Testis (tissue), 5 donors: ENCODE measurements at places on chromosomes 3 and 15.

DNA sequence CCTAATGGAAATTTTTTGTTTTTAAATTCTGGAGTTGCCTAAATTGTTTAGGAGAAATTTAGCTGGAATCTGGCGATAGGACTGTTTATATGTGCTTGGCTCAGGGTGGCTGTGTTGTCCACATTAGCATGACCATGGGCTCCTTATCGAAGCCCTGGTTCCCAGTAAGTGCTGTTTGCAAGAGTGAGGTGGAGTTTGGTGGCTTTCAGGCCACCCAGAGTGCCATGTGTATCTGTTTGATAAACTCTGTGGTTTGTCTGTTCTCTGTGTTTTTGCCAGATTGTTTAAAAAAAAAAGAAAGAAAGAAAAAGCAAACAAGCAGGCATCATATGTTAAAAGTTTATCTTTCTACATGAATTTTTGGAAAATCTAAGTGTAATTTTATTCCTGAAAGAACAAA lies 51.5 kb downstream of the PLCL2 start:
- DNase-seq = no peak

DNA sequence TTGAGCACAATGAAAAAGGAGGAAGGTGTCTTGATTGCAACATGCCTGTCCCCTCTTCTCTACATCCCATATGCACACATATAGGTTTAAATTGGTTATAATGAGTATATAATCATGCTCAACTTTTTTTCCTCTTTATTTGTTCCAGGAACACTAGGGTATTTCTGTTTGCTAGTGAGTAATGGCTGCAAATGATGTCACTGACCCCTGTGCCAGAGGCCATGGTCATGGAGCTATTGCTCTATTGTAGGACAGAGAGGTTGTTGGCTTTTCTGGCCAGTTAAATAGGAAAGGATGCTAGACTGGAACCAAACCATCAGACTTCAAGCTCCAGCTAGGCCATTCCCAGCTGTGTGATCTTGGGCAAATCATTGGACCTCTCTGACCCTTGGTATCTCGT lies 9.6 kb downstream of the ARHGEF3 start:
- peak; percentile 45 for DNase-seq

GRCh38 chr15:70742928-70743327 lies 20.4 kb downstream of the UACA start:
- no peak for DNase-seq

- no peak for DNase-seq
These were observed 6.3 kb downstream of the TIGIT start for GRCh38 chr3:114299941-114300624.

- DNase-seq = no peak
These were observed 49.7 kb downstream of the MINAR1 start for GRCh38 chr15:79481793-79482192.

GRCh38 chr3:141796081-141796888 lies 33.1 kb downstream of the GRK7 start:
- DNase-seq = peak; percentile 55

- DNase-seq = no peak
These were observed 12.8 kb upstream of the SRP14 start for GRCh38 chr15:40051616-40052415.

- peak; percentile 58 for DNase-seq
These were observed 412 bp downstream of the SLC41A3 start for GRCh38 chr3:126083511-126083912.

DNA sequence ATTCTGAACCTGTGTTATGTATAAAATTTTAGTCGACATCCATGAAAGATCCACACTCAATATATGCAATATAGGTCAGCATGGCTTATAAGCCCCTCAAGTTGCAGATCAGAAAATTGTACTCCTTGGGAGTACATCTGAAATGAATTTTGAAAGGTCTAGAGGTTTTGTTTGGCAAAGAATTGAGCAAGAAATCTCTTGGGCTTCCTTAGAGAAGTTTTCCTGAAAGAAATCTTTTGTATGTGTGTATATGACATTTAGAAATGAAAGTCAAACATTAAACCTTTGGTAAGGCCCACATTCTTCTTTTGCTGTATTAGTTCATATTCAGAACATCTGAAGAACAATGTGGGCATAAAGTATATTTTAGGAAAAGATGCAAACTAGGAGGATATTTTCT lies 1006.6 kb downstream of the NAALADL2 start:
- no peak for DNase-seq

DNA sequence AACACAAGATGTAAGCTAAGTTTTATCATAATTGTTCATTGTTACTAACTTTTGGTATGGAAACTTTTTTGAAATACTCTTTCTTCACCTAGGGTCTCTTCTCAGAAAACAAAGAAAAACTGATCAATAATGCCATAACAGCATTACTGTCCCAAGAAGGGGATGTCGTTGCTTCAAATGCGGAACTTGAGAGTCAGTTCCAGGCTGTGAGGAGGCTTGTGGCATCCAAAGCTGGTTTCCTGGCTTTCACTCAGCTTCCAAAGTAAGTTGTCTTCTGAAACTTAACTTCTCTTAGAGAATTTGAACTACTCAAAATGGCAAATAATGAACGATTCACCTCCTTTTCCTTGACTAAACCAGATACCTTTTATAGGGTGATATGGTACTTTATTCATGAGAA lies 39.3 kb downstream of the DNAJC13 start:
- DNase-seq = no peak

- DNase-seq = no peak
These were observed 41.3 kb upstream of the ICE2 start for GRCh38 chr15:60520013-60520824.

GRCh38 chr3:195892105-195893043 lies 16.0 kb downstream of the TNK2 start:
- peak; percentile 65 for DNase-seq

DNA sequence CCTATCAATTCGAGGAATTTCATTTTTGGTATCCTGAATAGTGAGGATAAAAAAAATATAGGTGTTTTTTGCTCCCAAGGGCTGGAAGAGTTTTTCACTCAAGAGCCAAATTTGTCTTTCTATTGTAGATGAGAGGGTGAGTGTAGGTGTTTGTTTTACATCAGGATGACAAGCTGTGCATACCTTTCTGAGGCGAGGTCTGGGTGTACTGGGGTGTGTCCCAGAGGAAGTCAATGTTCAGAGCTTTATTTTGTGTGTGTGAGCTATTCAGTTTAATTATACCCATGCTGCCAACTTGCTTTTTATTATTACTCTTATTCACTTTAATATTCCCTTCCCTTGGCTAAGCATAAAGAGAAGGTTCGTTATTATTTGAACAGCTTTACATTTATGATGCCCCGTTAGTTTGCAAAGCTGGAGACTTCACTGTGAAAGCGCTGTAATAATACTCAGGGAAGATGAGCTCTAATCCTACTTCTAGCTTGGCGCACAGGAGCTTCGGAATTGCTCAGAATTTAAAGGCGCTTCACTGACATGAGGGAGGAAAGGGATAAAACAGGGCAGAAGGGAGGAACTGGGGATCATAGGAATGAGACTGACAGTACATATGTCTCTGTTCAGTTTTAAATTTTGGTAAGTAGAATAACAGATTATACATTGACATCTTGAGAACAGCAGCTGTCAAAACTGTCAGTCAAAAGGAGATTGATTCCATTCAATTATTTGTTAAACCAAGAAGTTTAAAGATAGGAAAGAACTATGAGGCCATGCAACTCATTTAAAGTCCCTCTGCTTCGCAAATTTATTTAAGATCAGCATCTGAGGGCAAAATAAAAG lies 117.7 kb upstream of the TP63 start:
- DNase-seq = no peak

DNA sequence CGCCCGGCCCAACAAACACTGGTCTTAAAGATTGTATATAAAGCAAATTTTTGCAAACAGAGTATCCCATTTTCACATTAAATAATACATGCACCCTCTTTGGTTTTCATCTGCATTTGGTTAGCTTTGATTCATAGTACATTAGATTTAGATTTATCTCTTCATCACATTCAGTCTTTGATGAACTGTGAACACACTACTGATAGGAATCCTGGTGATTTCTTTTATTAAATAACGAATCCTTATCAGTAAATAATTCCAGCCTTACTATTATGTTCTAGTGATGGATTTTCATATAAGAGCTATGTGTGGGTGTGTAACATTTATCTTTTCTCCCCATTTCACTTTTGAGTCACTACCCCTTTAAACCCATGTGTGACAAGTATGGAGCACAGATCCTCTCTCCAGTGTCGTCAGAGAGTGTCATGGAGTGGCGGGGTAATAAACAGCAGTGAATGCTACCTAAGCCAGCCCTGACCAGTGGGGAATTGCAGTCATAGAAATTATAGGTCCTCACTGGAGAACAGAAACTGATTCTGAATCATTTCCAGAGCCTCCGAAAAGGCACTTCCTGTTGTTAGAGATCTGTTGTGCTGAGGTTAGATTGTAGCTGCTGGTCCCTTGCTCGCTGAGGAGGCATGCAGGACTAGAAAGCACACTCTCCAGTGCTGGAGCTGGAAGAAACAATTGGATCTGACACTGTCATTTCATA lies 22.0 kb downstream of the SLC7A14 start:
- no peak for DNase-seq

- DNase-seq = no peak
These were observed 71.5 kb downstream of the RAD18 start for GRCh38 chr3:8891774-8892173.

DNA sequence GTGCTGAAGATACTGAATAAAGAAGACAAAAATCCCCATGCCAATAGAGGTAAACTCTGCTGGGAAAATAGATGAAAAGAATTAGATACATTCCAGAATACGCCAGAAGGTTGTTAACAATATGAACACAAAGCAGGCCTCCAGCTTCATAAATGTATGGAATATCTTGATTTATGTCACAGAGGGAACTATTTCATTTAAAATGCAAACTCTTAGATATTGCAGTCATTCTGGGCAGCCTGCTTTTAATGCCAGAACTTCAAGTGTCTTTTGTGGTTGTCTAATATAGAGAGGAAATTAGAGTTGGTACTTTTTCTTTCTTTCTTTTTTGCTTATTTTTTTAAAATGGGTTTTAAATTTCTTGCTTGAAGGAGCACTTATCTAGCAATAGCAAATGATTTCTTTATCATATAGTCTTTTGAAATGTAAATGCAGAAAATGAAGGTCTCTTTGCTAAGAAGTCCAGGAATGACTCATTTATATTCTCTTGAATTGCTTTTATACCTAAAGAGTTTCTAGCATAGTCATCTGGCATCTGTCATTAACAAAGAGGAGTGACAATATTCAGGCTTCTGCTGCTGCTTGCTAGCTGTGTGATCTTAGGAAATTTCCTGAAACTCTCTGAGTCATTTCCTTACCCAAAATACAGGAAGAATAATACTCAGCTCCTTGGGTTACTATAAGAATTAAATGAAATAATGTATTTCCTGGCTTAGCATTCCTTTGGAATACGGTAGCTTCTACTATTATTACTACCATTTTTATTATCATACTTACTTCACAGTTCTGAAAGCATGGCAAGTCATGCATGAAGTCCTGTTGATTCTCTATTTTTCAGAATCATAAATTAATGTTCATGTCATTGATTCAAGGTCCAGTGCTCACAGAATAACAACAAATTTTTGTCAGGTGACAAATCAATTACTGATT lies 527.6 kb downstream of the DIPK2A start:
- DNase-seq = no peak

GRCh38 chr15:57962887-57963286 lies 102.6 kb downstream of the ALDH1A2 start:
- DNase-seq = no peak

DNA sequence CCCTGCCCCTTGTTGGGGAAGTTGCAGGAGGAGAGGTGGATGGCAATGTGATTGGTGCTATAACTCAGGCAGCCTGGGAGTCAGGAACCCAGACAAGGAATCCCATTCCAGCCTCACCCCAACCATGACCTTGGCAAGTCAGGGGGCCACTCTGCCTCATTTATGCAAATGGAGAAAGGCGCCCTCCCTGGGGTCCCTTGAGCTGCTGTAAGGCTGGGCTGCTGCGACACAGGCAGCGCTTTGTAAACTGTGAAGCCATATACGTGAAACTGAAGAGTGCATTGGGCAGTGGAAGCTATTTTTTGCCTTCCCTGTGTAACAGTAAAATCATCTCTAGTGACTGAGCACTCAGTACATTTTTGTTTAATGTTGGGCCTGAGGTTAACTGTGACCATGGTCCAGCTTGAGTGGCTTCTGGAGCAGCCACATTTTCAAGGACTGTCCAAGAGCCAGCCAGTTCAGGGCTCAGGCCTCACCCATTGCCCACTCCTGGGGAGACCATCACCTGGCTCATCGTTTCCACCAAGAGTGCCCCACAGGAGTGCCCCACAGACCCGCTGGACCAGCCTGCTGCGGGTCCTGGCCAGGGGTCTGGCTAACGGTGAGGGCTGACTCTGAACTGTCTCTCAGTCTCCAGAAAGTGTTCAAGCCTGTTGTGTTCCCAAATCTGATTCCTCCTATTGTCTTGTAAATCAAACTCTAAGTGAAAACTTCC lies 27.9 kb downstream of the KIF7 start:
- no peak for DNase-seq

GRCh38 chr3:183698756-183699155 lies 1.2 kb downstream of the YEATS2 start:
- peak; percentile 33 for DNase-seq

DNA sequence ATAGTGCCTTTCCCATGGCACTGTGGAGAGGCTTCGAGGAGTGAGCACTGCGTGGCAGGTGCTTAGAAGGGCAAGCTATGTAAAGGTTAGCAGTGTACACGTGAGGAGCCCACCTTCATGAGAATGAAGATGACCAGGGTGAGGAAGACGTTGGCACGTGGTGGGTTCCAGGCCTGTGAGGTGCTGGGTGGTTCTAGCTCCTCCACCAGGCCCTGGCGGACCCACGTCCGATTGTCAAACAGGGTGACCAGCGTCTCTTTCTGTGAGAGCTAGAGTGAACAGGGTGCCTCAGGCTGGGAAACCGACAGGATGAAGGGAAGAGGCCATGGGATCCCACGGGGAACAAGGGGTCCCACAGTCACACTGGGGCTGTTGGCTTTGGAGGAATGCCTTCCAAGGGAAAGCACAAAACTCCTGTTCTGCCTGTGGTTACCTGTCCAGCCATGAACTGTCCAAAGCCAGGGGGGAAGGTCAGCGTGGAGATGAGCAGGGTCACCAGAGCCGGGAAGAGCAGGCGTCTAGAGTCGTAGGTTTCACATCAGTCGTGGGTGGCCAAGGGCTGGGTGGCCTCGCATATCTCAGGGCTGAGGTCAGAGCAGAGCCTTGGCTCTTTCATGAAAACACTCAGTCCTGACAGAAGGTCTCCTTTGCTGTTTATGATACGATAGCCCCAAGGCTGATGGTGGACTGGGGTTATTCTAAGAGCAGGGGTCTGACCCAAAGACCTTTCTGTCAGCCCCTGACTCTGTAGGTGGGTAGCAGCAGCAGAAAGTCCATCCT lies 6.0 kb downstream of the CLCN2 start:
- no peak for DNase-seq
